Right forelimb (tissue), 1 donor: ENCODE measurements at places on chromosomes 3 and 15.
A peak's percentile ranks its signal among the peaks of the same experiment; 100 is the strongest.

- DNase-seq = no peak
Measured at GRCh38 chr3:5181469-5182141, 5.9 kb upstream of the EDEM1 start.

GRCh38 chr3:66478960-66479359 is 21.9 kb downstream of the LRIG1 start:
- no peak for DNase-seq

DNA sequence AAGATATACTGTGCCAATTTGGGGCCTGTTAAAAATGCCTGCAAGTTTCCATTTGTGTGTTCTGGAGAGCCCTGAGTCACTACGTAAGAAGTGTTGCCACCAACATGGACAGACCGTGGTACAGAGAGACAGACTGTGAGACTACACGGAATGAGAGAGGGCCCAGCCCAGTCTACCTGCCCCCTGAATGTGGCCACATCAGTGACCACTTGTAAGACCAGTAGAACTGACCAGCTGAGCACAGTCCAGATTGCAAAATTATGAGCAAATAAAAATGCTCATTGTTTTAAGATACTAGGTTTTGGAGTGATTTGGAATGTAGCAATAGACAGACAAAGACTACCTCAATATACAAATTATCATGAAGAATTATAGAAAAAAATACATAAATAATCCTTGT is 42.0 kb downstream of the ATR start:
- DNase-seq = no peak

DNA sequence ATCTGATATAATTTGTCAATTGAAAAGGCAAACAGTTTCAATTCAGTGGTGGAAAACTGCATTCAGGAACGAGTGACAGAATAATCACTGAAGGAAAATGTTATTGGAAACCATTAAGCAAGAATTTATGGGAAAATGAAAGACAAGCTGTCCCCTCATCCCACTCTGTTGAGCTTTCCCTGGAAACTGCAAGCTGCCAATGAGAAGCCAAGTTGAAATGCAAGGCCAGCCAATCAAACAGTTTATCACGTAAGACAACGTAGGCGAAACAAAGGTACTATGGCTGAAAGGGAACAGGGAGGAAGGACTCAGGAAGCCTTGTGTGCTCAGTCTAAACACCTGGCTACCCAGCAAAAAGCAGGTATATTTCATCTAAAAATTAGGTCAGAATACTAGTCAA is 187.9 kb upstream of the ATP10A start:
- DNase-seq = no peak

GRCh38 chr3:158108445-158108985 is 1.4 kb upstream of the RSRC1 start:
- DNase-seq = no peak

GRCh38 chr15:32124726-32125125 is 94.4 kb downstream of the CHRNA7 start:
- no peak for DNase-seq

GRCh38 chr3:187954873-187955586 is 198.9 kb upstream of the LPP start:
- DNase-seq = no peak

DNA sequence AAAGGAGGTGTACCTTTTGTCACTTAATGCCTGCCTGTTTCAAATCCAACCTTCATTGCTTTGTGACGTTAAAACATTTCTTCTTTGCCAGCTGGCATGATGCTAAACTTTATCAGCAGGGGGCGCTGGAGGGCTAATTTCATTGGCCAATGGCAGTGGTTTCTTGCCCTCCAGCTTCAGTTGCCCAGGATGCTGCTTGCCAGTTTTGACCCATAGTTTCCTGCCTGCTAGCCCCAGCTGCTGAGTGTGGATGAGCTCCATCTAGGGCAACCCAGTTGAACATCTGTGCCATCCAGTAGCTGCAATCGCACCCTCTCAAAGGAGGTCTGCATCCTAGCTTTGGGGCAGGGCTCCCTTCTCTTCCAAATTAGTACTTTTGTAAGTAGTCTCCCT is 22.1 kb downstream of the ACKR2 start:
- DNase-seq = peak; percentile 61
